ENCODE measurements at places on chromosomes 6 and 20.

DNA sequence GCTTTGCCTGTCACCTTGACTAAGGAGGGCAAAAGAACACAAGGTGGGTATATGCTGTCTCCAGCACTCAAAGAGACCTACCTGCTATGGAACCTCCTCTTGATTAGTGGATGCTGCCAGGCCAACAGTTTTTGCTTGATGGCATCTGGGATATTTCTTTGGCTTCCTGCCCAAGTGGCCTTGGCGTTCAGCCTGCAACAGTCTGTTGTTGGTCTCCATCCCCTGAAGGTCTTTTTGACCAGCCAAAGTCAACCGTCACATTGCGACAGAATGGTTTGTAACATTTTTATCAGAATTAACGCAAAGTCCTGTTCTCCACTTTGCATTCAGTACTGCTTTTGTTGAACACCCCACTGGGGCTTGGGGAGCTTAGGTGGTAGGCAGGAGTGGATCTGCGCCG lies 37.1 kb downstream of the SERPINB1 start:
- no peaks in the 10 kb centered on the region for H3K4me1 ChIP-seq
- DNase-seq = no peak
- H3K27me3 ChIP-seq = no peaks in the 10 kb centered on the region
- no peak overlapping the region for H3K4me3 ChIP-seq
- H3K36me3 ChIP-seq = no peaks in the 10 kb centered on the region

DNA sequence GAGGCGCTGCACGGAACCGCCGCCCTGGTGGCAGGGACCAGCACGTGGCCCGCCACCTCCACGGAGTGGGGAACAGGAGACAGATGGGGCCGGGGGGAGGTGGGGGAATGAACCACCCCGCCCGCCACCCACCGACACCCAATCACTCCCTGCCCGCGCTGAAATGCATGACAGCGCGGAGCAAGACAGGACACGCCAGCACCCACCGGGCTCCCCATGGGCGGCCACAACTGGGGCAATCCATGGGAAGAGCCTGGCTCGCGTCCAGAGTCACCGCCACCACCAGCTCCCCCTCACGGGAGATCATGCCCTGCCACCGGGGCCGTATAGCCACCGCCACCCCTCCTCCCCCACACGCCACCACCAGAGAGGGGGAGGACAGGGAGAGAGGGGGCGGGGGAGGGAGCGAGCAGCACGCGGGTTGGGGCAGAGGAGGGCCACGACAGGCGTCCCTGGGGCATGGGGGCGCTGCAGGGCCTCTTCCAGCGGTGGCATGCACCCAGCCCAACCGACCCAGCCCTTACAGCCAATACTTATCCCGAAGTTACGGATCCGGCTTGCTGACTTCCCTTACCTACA lies 744.3 kb upstream of the DEFB115 start:
- H3K4me1 ChIP-seq = no peaks in the 10 kb centered on the region
- DNase-seq = no peak
- H3K27me3 ChIP-seq = no peaks in the 10 kb centered on the region
- no peaks in the 10 kb centered on the region for H3K36me3 ChIP-seq

GRCh38 chr20:62339647-62340062 lies 27.5 kb downstream of the LAMA5 start:
- no peaks in the 10 kb centered on the region for H3K4me1 ChIP-seq
- no peak overlapping the region for H3K4me3 ChIP-seq
- no peak for DNase-seq

DNA sequence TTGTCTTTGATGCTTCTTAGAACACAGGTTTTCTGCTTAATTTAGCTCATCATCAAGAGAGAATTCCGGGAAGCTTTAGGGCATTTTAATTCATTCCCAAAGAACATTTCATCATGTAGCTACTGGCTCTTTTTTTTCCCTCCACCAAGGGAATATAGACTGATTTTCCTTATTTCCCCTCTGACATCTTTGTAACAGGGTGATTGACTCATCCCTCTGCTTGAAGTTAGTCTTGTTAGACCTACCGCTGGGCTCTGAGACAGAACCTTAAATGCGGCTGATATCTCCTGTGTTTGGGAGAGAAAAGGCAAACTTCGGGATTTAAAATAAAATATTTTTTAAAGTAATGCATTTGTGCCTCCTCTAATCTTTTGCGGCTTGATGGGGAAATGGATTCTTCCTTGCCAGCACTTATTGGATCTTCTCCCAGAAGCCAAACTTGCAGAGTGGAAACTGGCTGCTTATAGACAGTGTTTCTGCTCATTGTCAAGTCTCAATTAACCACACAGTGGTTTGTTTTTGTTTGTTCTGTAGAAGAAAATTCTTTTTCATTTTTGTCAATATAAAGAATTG lies 272.7 kb upstream of the PLCB4 start:
- no peaks in the 10 kb centered on the region for H3K27me3 ChIP-seq
- H3K4me1 ChIP-seq = no peaks in the 10 kb centered on the region
- DNase-seq = no peak
- H3K36me3 ChIP-seq = no peaks in the 10 kb centered on the region

DNA sequence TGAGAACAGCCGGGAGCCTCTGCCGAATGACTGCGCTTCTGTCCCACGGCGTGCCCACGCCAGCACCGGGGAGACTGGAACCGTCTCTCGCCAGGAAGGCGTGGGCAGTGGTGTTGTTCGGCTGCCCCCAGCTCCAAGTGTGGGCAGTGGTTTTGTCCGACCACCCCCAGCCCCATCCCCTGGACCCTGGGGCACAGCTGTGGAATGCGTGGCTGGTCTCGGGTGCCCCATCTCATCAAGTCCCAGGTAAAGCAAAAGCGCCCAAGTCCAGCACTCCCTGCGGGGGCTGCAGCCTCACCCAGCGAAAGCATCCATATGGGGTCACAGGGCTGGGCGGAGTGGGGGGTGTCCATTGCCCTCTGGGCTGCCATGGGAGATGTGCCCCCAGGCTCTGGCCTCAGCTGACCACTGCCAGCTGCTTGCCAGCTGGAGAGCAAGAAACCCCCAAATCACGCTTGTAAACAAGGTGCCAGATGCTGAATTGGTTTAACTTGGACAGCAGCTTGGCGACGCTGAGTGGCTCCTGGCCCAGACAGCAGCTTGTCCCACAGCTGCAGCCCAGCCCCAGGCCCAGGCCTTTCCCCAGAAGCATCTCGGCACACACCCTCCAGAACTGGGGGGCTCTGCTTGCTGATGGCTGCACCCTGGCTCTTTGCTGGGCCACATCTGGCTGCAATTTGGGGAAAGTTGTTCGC lies 4.5 kb downstream of the CABLES2 start:
- no peak overlapping the region for H3K4me3 ChIP-seq
- no peak overlapping the region for H3K27ac ChIP-seq
- DNase-seq = no peak
- H3K4me1 ChIP-seq = peaks cover 5% of the 10 kb centered on the region

DNA sequence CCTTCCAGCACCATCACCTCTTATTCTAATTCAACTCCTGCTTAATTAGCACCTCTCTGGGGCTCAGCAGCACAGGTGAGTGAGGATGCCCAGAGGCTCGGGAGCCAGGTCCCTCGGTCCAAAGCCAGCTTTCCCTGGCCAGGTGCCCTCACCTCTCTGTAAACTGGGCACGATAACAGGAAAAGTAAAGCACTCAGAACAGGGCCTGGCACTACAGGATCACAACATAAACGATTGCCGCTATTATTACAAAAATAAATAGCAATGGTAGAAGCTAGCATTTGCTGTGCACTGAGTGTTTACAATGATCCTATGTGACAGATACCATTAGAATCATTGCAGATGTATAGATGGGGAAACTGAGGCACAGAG lies 2.6 kb downstream of the BPIFB2 start:
- H3K4me3 ChIP-seq = no peak overlapping the region
- H3K36me3 ChIP-seq = no peaks in the 10 kb centered on the region
- no peak overlapping the region for H3K27ac ChIP-seq
- no peak for DNase-seq
- no peaks in the 10 kb centered on the region for H3K4me1 ChIP-seq

DNA sequence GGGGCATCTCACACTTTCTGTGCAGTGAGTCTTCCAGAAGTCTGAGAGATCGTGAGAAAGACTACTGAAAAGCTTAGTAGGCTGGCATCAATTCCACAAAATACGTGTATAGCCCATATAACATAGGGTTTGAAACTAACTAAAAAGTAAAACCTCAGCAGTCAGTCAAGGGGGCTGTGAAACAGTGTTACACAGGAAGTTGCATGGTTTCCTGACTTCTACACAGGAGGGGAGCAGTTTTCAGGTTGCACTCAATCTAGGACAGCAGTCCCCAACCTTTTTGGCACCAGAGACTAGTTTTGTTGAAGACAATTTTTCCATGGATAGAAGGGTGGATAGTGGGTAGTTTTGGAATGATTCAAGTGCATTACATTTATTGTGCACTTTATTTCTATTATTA lies 4.7 kb upstream of the LY86 start:
- H3K4me3 ChIP-seq = no peak overlapping the region
- H3K27me3 ChIP-seq = no peaks in the 10 kb centered on the region
- DNase-seq = no peak
- peaks cover 22% of the 10 kb centered on the region for H3K4me1 ChIP-seq
- H3K27ac ChIP-seq = no peak overlapping the region

GRCh38 chr6:149190224-149190831 lies 127.2 kb upstream of the TAB2 start:
- H3K4me3 ChIP-seq = no peak overlapping the region
- peaks cover 10% of the 10 kb centered on the region for H3K4me1 ChIP-seq
- peak; percentile 43 for DNase-seq
- H3K36me3 ChIP-seq = no peaks in the 10 kb centered on the region

- no peak overlapping the region for H3K4me3 ChIP-seq
- H3K4me1 ChIP-seq = no peaks in the 10 kb centered on the region
- H3K36me3 ChIP-seq = no peaks in the 10 kb centered on the region
- H3K27me3 ChIP-seq = no peaks in the 10 kb centered on the region
- H3K27ac ChIP-seq = no peak overlapping the region
Observed at GRCh38 chr6:124694139-124694705, 268.0 kb upstream of the RNF217 start.

Data from T-cell (primary cell).